ENCODE measurements at places on chromosomes 2 and 18.

DNA sequence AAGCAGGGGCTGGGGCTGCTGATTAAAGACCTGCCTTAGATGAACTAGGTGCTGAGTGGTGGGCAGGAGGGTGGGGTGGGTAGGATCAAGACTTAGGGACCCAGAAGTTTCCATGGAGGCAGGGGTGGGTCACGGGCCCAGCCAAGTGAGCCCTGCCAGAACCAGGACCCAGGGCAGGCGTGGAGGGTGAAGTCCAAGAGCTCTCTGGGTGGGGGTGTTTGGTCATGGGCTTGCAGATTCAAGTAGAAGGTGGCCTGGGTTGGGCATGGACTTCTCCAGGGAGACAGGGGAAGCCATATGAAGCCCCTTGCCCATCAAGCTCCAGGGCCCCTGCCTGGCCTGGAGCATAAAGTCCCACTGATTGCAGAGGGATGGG lies 168.8 kb downstream of the SMAD7 start:
- no peaks in the 10 kb centered on the region for H3K4me1 ChIP-seq
- no peaks in the 10 kb centered on the region for H3K36me3 ChIP-seq
- no peak overlapping the region for H3K27ac ChIP-seq
- no peak for DNase-seq

GRCh38 chr18:55346961-55347740 lies 240.8 kb downstream of the TCF4 start:
- no peak for DNase-seq
- no peaks in the 10 kb centered on the region for H3K36me3 ChIP-seq
- H3K27ac ChIP-seq = no peak overlapping the region
- no peaks in the 10 kb centered on the region for H3K27me3 ChIP-seq
- no peak overlapping the region for H3K4me3 ChIP-seq
- peaks cover 6% of the 10 kb centered on the region for H3K4me1 ChIP-seq

GRCh38 chr18:24702001-24702515 lies 241.6 kb downstream of the HRH4 start:
- no peak overlapping the region for H3K27ac ChIP-seq
- DNase-seq = no peak
- H3K27me3 ChIP-seq = no peaks in the 10 kb centered on the region
- H3K4me1 ChIP-seq = no peaks in the 10 kb centered on the region

DNA sequence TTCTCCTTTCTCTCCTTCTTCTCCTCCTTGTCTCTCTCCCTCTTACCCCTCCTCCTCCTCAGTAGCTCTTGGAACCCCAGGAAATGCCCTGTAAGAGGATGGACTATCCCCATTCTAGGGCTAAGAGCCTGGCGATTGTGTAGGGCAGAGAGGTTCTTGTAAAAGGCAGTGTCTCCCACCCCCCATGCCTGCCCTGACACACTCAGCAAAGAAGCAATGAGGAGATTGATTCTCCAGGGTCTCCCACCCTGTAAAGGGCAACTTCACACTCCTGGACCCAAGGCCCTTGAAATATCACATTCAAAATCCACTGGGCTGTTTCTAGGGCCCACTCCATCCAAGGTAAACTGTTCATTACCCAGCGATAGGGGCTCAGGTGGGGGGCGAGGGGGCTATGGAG lies 144.1 kb downstream of the INSIG2 start:
- H3K27me3 ChIP-seq = no peaks in the 10 kb centered on the region
- no peak for DNase-seq
- H3K4me3 ChIP-seq = no peak overlapping the region
- H3K36me3 ChIP-seq = no peaks in the 10 kb centered on the region
- H3K27ac ChIP-seq = no peak overlapping the region

GRCh38 chr2:138507267-138507666 lies 5.7 kb downstream of the SPOPL start:
- H3K36me3 ChIP-seq = no peaks in the 10 kb centered on the region
- H3K27me3 ChIP-seq = no peaks in the 10 kb centered on the region
- no peak for DNase-seq
- no peaks in the 10 kb centered on the region for H3K4me1 ChIP-seq

GRCh38 chr2:230068651-230069055 lies at the start of gene SLC16A14:
SLC16A14 (minus strand) TSS chr2:230068924; CDS start chr2:230059352, 9,572 bp downstream.
- no peak within 1 kb of the TSS for H3K27ac ChIP-seq
- peak; percentile 20 for DNase-seq
- no peaks in the 10 kb centered on the region for H3K36me3 ChIP-seq
- no peaks in the 10 kb centered on the region for H3K4me1 ChIP-seq
- peak within 1 kb of the TSS; percentile 55 for H3K4me3 ChIP-seq
- peaks cover 10% of the 10 kb centered on the region for H3K27me3 ChIP-seq

- peaks cover 2% of the 10 kb centered on the region for H3K4me1 ChIP-seq
- no peak overlapping the region for H3K27ac ChIP-seq
- H3K4me3 ChIP-seq = no peak overlapping the region
- H3K36me3 ChIP-seq = no peaks in the 10 kb centered on the region
- H3K27me3 ChIP-seq = no peaks in the 10 kb centered on the region
- DNase-seq = no peak
Measured at GRCh38 chr2:208037564-208038487, 12.5 kb upstream of the PLEKHM3 start.

GRCh38 chr2:31354837-31355236 lies 59.7 kb downstream of the XDH start:
- H3K36me3 ChIP-seq = no peaks in the 10 kb centered on the region
- no peak for DNase-seq
- no peaks in the 10 kb centered on the region for H3K27me3 ChIP-seq
- no peaks in the 10 kb centered on the region for H3K4me1 ChIP-seq
- H3K4me3 ChIP-seq = no peak overlapping the region

DNA sequence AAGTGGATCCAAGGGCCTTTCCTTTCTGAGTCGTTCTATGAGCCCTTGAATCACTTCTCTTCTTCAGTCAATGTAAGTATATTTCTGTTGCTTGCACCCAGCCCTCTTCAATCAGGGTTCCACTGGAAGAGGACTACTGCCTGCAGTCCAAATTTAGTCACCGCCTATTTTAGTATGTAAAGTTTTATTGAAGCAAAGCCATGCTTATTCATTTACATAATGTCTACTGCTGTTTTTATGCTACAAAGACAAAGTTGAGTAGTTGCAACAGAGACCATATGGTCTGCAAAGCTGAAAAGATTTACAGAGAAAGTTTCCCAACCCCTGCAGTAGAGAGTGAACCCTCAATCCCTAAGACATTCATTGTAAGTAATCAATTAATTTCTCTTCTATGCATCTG lies 332.5 kb upstream of the TNP1 start:
- no peaks in the 10 kb centered on the region for H3K36me3 ChIP-seq
- H3K4me1 ChIP-seq = no peaks in the 10 kb centered on the region
- no peak overlapping the region for H3K4me3 ChIP-seq
- H3K27ac ChIP-seq = no peak overlapping the region
- no peak for DNase-seq
- H3K27me3 ChIP-seq = no peaks in the 10 kb centered on the region

GRCh38 chr2:42914314-42914713 lies 121.9 kb upstream of the HAAO start:
- no peak overlapping the region for H3K27ac ChIP-seq
- no peaks in the 10 kb centered on the region for H3K4me1 ChIP-seq
- no peak for DNase-seq
- H3K36me3 ChIP-seq = no peaks in the 10 kb centered on the region
- no peak overlapping the region for H3K4me3 ChIP-seq
- H3K27me3 ChIP-seq = no peaks in the 10 kb centered on the region

DNA sequence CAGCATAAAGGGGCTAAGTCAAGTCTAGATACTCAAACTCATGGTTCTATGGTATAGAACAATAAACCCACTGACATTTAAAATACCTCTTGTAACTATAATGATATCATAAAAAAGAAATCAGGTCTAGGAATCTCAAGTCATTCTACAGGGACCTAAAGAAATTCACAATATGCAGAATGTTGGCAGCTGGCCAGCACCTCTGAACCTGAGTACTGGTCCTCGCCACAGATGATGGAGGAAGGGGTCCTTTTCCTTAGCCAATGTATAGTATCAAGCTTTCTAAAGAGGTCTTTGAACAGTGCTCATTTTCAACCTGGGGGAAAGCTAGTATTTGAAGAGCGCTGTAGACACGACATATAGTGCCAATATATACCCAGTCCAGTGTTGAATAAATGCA lies 108.4 kb upstream of the ITGB6 start:
- no peak overlapping the region for H3K27ac ChIP-seq
- DNase-seq = no peak
- no peaks in the 10 kb centered on the region for H3K4me1 ChIP-seq
- no peaks in the 10 kb centered on the region for H3K36me3 ChIP-seq
- no peak overlapping the region for H3K4me3 ChIP-seq

GRCh38 chr18:66616523-66616983 lies 12.7 kb upstream of the CDH19 start:
- no peaks in the 10 kb centered on the region for H3K4me1 ChIP-seq
- H3K4me3 ChIP-seq = no peak overlapping the region

DNA sequence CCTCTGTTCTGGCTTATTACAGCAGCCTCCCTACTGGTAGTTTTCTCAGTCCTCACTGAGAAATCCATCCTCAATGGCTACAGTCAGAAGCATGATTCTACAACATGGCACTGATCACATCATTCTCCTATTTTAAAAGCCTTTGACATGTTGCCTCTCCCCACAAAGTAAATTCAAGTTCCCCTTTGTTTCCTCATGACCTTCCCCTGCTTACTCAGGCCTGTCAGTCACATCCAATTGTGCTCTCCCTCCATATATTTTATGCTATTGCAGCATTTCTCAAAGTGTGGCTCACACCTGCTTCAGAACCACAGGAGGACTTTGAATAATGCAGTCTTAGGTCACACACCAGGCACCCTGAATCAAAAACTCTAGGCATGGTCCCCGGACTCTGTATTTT lies 124.6 kb downstream of the SPOPL start:
- no peaks in the 10 kb centered on the region for H3K4me1 ChIP-seq
- no peaks in the 10 kb centered on the region for H3K36me3 ChIP-seq
- H3K27ac ChIP-seq = no peak overlapping the region
- DNase-seq = no peak

GRCh38 chr2:146278881-146279280 lies 1565.9 kb upstream of the ACVR2A start:
- H3K27me3 ChIP-seq = no peaks in the 10 kb centered on the region
- no peaks in the 10 kb centered on the region for H3K4me1 ChIP-seq
- no peaks in the 10 kb centered on the region for H3K36me3 ChIP-seq
- no peak overlapping the region for H3K27ac ChIP-seq

DNA sequence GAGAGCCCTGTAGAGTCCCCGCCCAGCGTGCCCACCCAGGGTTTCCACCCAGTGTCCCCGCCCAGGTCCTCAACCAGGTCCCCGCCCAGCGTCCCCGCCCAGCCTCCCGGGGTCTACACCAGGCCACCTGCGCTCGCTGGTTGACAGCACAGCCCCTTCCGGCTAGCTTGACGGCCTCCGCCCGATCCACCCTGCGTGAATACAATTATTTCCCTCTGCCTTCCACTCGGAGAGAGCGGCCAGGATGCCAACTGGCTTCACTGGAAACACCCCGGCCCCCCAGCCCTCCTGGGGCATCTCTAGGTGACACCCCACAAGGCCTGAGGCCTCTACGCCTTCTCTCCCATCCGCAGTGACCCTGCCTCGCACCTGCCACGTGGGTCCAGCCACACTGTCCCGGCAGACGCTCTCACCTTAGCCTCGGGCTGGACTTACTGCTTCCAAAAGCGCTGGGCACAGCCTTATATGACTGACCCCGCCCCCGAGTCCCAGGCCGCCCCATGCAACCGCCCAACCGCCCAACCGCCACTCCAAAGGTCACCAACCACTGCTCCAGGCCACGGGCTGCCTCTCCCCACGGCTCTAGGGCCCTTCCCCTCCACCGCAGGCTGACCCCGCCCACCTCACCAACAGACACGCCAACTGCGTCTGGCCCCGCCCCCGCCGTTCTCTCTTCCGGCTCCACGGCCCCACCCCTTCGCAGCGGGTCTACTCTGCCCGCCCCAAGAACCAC lies 188.1 kb downstream of the LAMA1 start:
- H3K27me3 ChIP-seq = no peaks in the 10 kb centered on the region
- no peak overlapping the region for H3K27ac ChIP-seq
- no peaks in the 10 kb centered on the region for H3K4me1 ChIP-seq
- DNase-seq = no peak
- no peaks in the 10 kb centered on the region for H3K36me3 ChIP-seq

GRCh38 chr2:124112966-124113365 lies 87.9 kb downstream of the CNTNAP5 start:
- H3K4me3 ChIP-seq = no peak overlapping the region
- DNase-seq = no peak
- H3K27me3 ChIP-seq = no peaks in the 10 kb centered on the region
- H3K27ac ChIP-seq = no peak overlapping the region
- H3K36me3 ChIP-seq = no peaks in the 10 kb centered on the region

Measured in iPS DF 6.9 (cell line).